ENCODE measurements at places on chromosomes 2 and 18.

DNA sequence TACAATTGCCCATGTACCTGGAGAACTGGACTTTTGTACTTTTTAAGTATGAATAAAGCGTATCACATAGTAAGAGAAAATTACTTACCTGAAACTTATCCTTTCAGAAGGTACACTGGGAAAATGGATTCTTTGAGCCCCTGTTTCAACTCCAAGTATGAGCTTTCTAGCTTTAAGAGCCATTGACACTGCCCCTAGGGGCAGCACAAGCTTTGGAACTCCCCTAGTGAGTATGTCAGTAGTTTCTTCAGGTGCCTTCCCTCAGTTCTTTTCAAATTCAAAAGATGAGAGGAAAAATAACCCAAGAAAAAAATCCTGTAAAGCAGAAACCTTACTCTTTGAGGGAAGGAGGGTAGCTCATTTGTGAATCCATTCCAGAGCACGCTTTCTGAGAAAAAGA lies 124.1 kb downstream of the MEMO1 start:
- no peak for DNase-seq

DNA sequence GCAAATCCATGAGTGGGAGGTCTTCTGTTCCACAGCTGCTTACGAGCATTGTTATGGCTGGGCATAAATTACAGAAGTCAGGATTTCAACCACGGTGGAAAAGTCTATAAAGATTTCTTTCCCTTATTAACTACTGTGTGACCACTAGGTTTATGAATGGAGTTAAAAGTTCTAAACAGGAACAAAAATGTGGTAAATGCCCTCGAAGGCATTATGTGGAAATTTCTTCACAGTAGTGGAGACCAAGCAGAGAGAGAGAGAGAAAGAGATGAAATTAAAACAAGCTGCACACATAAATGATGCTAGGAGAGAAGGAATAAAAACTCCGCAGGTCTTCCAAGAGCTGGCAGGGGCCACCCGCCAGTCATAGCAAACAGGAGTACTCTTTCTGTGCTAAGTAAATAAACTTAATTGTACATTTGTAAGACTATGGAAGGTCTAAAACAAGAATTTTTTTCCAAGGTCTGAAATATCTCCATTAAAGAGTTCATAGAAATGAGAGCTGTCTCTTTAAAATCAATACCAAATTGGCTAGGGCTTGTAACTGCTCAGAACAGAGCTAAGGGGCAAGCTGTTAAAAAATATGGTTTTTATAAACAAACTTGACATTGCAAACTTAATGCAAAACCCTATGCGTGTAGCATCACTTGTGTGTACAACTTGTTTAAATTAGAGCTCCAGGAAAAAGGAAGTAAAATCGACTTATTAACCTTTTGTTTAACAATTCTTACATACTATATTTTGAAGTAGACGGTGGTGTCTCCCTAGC lies 438.2 kb downstream of the MEIS1 start:
- DNase-seq: no peak

DNA sequence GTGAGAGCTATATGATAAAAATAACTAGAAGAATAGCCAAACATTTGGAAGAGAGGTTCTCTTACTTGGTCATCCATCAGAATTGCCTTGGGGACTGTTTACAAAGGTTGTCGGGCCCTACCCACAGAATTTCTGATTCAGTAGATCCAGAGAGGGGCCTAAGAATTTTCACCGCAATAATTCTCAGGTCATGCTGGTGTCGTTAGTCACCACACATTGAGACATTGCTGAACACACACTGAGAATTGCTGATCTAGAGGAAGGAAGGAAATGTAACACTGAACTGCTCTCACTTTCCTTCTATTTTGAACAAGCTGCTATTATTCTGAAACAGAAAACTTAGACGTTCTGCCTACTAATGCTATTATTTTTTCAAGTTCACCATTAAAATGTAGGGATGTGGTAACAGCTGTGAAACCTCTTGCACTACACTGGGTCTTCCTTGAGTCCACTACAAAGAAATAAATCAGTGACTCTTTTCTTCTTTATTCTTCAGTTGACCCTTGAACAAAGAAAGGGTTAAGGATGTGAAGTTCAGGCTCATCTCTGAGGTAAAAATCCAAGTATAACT lies 491.3 kb downstream of the DPP10 start:
- no peak for DNase-seq

GRCh38 chr2:31475692-31476091 lies 61.1 kb upstream of the XDH start:
- no peak for DNase-seq

- DNase-seq: no peak
Measured at GRCh38 chr2:56314796-56315195, 131.0 kb downstream of the CCDC85A start.

- no peak for DNase-seq
Measured at GRCh38 chr2:17476830-17477229, 41.4 kb downstream of the RAD51AP2 start.

- no peak for DNase-seq
Measured at GRCh38 chr2:129912871-129913694, 66.4 kb upstream of the RAB6C start.

DNA sequence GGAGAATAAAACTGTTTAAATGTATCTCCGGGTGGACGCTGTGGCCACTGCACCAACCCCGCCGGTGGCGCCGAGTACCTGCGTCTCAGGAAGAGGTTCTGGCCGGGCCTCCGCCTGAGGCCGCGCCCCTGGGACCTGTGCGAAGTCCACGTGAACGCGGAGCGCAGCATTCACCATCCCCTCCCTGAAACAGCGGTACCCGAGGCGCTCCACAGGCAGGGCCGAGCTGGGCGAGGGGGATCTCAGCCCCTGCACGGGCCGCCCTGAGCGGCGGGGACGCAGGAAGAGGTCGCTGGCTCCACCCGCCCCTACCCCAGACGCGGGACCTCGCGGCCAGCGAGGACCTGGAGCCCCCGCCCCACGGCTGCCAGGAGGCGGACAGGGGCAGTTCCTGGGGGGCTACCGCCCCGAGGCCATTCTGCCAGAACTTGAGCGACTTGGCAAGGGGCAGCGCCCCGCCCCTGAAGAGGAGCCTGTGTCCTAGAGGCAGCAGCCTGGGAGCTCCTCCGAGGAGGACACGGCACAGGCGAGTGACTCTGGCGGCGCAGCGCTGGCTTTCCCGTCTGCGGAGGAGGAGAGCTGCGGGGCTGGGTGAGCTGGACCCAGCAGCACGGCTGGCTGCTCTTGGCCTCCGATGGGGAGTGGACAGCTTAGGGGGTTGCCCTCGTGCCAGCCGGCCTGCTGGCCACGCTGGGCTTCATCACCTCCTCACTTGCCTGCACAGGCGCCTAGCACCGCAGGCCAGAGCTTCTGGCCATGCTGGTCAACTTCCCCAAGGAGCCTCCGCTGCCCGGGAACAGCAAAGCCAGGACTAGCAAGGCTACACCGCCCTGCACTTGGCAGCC lies 9.7 kb upstream of the TEKT4 start:
- DNase-seq: no peak

GRCh38 chr18:79829136-79829854 lies 31.6 kb downstream of the KCNG2 start:
- DNase-seq: no peak

DNA sequence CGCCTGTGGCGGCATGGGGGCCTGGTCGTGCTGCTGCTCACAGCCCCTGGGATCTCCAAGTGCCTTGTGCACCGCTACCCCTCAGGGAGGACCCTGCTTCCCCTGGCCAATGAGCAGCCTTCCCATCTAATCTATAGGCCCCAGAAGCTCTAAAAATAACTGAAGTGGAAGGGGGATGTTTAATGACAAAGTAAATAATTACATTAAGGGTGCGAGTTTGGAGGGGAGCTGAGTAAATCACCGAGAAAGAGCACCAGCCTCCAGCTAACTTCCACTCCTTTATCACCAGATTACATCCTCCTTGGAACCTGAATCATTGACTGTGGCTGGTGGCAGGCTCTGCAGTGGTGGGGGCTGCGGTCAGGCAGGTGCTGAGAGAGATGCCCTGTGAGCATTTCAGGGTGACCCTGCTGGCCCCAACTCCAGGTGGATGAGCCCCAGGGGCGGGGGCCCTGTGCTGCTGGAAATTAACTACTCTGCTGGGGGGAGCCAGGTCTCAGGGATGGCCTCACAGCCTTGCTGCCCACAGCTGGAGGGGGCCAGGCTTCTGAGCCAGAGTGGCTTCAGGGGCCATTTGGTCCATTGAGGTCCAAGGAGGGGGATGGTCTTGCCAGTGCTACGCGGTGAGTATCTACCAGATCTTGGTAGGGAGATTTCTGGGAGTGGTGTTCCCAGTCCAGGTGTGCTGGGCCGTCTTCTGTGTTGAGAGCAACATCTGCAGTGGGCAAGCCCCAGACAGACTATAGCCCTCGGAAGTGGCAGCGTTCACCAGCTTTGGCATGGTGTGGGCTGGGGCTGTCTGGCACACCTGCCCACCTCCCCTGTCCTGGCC lies 74.2 kb downstream of the GLI2 start:
- DNase-seq: no peak

- no peak for DNase-seq
Measured at GRCh38 chr2:27932396-27932795, 41.9 kb downstream of the BABAM2 start.

- DNase-seq: no peak
Measured at GRCh38 chr18:78364388-78364960, 615.1 kb upstream of the SALL3 start.

DNA sequence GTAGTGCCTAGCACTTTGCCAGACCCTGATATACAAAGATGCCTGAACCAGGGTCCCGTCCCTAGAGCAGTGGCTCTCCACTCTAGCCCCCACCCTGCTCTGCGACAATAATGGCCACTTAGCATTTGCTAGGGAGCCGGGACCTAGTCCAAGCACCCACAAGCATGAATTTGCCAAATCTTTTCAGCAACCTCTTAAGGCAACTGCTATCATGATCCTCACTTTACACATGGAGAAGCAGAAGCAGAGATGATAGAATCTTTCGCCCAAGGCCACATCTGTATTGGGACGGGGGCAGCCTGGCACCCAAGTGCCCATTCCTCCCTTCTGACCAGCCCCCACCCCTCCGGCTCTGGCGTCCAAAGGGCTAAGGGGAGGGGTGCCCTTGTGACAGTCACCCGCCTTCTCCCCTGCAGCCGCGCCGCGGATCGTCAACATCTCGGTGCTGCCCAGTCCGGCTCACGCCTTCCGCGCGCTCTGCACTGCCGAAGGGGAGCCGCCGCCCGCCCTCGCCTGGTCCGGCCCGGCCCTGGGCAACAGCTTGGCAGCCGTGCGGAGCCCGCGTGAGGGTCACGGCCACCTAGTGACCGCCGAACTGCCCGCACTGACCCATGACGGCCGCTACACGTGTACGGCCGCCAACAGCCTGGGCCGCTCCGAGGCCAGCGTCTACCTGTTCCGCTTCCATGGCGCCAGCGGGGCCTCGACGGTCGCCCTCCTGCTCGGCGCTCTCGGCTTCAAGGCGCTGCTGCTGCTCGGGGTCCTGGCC lies 13.0 kb downstream of the SIGLEC15 start:
- no peak for DNase-seq

- no peak for DNase-seq
Measured at GRCh38 chr2:48587560-48587959, 30.1 kb upstream of the GTF2A1L start.

DNA sequence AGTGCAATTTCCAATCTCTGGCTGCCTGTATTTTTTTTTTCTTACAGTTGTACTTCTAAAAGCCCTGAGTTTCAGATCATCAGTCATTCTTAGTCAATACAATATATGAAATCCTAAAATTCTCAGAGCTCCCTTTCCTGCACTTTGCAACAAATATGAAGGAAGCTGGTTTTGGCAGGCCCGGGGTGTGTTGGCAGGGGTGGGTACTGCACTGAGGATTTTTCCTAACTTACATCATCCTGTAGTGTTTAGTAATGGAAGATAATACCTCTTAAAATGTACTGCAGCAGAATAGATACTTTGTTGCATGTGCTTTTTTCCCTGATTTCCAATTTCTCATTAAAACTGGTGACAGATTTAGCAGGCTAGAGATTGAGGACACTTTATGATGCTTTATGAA lies 374.6 kb downstream of the PTH2R start:
- no peak for DNase-seq

GRCh38 chr2:162732946-162733698 lies 105.4 kb downstream of the KCNH7 start:
- no peak for DNase-seq

DNA sequence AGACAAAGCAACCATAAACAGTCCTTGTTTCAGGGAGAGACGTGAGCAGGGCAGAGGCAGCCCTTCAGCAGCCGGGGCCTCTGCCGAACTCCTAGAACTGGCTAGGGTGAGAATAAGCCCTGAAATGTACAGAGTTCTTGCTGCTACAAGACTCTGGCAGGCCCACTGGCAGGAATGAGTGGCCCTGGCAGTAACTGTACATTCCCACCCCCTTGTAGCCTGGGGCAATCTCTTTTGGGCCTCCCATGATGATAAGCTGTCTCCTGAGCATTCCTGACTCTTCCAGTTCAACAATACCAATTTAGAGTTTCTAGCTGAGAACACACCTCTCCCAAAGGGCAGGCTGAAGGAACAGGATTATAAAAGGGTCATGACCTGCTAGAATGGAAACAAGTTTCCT lies 54.3 kb downstream of the HAUS1 start:
- DNase-seq: no peak

DNA sequence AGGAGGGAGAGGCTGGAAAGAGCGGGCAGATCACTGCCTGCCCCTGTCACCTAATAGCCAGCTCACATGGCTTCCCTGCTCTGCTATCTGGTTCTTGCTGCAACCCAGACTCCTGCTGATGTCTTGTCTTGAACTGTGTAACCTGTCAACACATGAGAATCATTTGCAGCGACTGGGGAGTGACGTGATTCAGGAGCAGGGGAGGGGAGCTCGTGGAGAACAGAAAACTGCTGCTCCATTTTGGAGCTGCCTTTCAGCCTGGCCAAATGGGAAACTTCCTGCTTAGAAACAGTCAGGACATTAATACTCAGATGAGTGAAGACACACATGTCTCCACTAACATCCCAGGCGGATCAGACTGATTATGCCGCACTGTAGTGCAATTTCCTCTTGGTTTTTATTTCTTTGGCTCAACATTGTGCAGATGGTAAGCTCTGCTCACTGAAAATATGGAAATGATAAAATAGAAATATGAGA lies 38.1 kb downstream of the RPL37A start:
- no peak for DNase-seq

- DNase-seq: no peak
Measured at GRCh38 chr2:240739797-240740196, 48.1 kb downstream of the AQP12A start.

DNA sequence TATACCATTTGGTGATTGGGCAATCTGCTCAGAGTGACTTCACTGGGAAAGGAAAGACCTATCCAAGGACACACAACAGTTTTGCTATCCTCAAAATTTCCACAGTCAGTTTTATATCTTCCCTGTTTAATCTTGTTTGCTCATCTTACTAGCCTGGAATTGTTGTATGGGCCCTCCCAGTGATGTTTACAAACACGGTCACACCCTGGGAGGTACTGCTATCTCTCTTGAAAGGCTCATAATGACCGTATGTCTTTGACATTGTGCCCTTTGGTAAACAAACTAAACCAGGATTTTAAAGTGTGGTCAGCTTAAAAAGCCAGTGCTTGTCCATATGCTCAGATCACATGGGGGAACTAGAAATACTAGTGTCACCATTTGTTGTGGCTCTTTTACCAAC lies 277.0 kb downstream of the CDH2 start:
- no peak for DNase-seq

- DNase-seq: no peak
Measured at GRCh38 chr18:40685219-40685618, 1269.8 kb upstream of the PIK3C3 start.

- DNase-seq: no peak
Measured at GRCh38 chr2:30145826-30146336, 926 bp upstream of the YPEL5 start.

- DNase-seq: no peak
Measured at GRCh38 chr2:75021672-75022071, 63.2 kb downstream of the POLE4 start.

GRCh38 chr2:68989035-68989434 lies 14.6 kb downstream of the GKN1 start:
- no peak for DNase-seq

All from effector memory CD4-positive, alpha-beta T cell (primary cell).